Urothelium cell line (cell line): ENCODE measurements at places on chromosomes 11 and 22.
A peak's percentile ranks its signal among the peaks of the same experiment; 100 is the strongest.

- DNase-seq: no peak
Measured at GRCh38 chr11:69667619-69668604, 7.2 kb downstream of the LTO1 start.

GRCh38 chr11:69361466-69361865 lies 67.5 kb downstream of the MYEOV start:
- no peak for DNase-seq

DNA sequence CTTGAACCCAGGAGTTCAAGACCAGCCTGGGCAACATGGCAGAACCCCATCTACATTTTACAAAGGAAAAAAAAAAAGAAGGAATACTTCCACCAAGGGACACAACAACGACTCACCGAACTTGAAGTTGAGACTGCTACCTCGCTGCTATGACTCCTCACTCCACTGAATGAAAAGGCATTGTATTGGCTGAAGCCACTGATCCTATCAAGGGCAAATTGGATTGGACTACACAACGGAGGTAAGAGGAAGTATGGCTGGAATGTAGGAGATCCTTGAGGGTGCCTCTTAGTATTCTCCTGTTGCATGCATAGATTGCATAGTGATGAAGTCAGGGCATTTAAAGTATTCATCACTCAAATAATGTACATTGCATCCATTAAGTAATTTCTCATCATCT lies 97.9 kb downstream of the CWF19L2 start:
- no peak for DNase-seq

- DNase-seq: peak; percentile 44
Measured at GRCh38 chr11:132126973-132127899, 756.8 kb downstream of the NTM start.

- DNase-seq: no peak
Measured at GRCh38 chr11:118226296-118226695, 1.5 kb upstream of the JAML start.

- DNase-seq: peak; percentile 90
Measured at GRCh38 chr11:72482211-72482812, 48.0 kb upstream of the CLPB start.

GRCh38 chr22:40659166-40659565 lies 20.1 kb upstream of the MCHR1 start:
- DNase-seq: no peak

DNA sequence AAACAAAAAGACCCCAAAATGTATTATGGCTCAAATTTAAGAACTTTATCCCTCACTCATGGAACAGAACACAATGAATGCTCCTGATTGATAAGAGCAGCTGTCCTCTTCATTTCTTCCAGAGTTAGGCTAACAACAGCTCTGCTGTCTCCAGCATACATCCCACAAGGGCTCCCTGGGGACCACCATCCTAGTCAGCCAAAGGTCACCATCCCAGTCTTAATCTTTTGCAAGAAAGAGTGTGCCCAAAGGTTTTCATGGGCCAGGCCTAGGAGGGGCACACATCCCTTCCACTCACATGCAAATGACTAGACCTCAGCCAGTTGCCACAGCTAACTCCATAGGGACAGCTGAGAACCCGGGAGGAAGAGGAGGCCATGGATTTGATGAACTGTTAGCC lies 555.3 kb downstream of the BUD13 start:
- no peak for DNase-seq

DNA sequence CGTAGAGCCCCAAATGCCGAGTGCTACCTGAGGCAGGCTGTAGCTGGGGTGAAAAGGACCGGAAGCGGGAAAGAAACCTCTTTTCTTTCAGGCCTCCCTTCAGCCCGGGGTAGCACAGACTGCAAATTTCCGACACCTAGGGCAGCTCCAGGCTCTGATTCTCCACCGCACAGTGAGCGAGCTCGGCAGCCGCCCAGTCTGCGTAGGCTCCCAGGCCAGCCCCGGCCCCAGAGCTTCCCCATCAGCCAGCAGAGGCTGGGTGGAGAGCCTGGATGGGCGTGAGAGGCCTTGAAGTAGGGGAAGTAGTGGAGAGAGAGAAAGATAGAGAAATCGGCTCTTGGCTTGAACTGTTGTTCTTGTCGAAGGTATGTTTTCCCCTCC lies 9.3 kb upstream of the PAX6 start:
- DNase-seq: no peak

GRCh38 chr11:71580057-71581003 lies 2.3 kb downstream of the KRTAP5-11 start:
- DNase-seq: peak; percentile 76

DNA sequence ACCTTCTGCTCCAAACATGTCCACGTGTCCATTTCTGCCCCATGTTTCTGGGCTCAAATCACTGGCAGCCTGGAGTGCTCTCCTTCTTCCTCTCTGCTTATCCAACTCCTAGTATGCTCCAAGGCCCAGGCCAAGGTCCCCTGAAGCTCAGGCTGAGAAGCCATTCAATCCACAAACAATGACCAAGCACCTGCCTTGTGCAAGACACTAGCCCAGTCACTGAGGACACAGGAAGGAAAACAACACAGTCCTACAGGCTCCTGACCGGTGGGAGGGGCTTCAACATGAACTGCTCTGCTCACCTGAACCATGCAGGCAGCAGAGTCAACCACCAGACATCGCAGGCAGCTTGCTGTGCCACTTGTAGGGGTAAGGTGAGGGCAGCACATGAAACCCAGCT lies 93.6 kb downstream of the RPL27A start:
- DNase-seq: no peak

GRCh38 chr11:10996678-10997077 lies 138.8 kb upstream of the ZBED5 start:
- no peak for DNase-seq

GRCh38 chr11:95816037-95816436 lies 25.7 kb downstream of the CEP57 start:
- DNase-seq: no peak

GRCh38 chr11:28338371-28338770 lies 230.2 kb downstream of the METTL15 start:
- no peak for DNase-seq

DNA sequence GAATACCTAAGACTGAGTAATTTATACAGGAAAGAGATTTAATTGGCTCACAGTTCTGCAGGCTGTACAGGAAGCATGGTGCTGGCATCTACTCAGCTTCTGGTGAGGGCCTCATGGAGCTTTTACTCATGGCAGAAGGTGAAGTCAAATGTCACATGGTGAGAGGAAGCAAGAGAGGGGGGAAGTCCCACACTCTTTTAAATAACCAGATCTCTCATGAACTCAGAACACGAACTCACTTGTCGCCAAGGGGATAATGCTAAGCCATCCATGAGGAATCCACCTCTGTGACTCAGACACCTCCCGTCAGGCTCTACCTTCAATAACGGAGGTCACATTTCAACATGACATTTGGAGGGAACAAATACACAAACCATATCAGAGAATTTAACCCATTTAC lies 42.2 kb downstream of the BIRC2 start:
- DNase-seq: no peak

GRCh38 chr11:12577725-12578644 lies 96.2 kb upstream of the TEAD1 start:
- no peak for DNase-seq

- DNase-seq: peak; percentile 68
Measured at GRCh38 chr11:118198370-118198769, 21.9 kb upstream of the SCN2B start.

DNA sequence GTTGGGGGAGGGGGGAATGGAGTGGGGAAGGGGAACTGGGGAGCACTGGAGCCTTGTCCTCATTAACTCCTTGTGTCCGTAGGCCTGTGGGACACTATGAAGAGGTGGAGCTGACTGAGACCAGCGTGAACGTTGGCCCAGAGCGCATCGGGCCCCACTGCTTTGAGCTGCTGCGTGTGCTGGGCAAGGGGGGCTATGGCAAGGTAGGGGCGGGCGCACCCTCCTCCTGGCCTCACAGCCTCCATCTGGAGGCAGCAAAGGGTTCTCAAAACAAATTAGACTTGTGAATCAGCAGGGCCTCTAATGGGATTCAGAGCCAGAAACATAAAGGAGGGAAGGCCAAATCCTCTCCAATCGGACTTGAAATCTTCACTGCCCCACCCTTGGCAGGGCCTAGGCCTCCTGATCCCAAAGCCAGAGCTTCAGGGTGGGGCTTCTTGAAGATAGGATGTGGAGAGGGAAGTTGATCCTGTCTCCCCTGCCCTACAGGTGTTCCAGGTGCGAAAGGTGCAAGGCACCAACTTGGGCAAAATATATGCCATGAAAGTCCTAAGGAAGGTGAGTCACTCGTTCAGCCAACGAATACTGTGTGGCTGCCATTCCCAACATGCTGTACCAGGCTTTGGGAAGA lies 859 bp downstream of the RPS6KB2 start:
- DNase-seq: no peak

- no peak for DNase-seq
Measured at GRCh38 chr11:9132203-9132878, 40.9 kb upstream of the SCUBE2 start.

- no peak for DNase-seq
Measured at GRCh38 chr11:126438272-126438671, 82.8 kb downstream of the ST3GAL4 start.

DNA sequence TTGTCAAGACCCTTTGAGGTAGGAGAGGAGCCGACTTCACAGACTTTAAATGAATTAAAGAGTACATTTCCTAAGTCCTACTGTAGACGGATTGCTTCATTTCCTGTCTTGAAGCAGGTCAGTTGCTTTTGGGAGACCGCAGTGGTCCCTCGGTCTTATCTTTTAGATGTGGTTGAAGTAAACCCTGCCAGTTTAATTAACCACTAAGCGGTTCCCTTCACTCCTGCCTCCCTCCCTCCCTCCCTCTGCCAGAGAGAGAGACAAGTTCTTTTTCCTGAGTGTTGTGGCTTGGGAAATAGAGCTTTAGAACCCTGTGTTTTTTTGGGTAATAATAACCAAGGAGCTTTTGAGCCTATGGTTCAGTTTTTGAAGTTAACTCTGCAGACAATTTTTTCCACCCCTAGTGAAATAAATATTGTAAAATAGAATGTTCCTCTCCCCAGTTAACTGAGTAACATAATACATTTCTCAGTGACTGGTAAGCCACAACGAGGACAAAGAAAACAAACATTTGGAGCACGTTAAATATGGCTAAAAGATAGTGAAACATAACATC lies 147.5 kb downstream of the LDLRAD3 start:
- peak; percentile 11 for DNase-seq

DNA sequence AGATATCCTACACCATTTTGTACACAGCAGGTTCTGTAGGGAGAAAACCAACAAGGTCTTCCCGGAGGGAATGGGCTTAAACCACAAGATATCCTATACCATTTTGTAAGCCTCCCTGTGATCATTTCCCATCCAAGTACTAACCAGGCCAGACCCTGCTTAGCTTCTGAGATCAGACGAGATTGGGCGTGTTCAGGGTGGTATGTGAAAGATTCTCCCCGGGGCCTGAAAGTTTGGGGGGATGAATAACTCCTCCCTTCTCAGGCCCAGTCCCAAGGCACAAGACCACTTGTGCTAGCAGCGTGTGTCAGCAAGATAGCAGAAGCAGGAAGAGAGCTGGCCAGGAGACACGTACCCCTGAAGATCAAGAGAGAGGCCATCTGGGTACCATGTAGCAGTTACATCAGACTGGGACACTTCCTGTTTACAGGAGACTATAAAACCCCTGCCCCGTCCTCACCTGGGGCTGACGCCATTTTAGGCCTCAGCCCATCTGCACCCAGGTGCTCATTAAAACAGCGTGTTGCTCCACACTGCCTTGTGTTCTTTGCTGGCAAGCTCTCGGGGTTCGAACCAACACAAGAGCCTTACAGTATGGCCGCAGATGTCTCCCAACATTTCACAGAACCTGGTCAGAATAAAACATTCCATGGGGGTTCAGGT lies 17.3 kb downstream of the MIF start:
- no peak for DNase-seq

- no peak for DNase-seq
Measured at GRCh38 chr11:117550466-117550865, 222.8 kb downstream of the CEP164 start.

DNA sequence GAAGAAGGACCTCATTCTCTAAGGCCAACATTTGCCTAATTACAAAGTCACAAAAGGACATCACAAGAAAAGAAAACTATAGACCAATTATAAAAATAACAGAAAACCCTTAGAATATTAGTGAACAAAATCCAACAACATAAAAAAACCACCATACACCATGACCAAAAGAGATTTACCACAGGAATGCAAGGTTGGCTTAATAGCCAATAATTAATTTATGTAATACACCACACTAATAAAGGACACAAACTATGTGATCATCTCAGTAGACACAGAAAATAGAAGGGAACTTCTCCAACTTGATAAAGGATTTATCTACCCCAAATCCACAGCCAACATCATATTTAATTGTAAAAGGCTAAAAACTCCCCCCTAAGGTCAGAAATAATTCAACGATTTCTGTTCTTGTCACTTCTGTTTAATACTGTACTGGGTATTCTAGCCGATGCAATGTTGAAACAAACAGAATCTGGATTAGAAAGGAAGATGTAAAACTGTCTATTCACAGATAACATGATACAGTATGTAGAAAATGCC lies 24.9 kb downstream of the CLTCL1 start:
- no peak for DNase-seq

DNA sequence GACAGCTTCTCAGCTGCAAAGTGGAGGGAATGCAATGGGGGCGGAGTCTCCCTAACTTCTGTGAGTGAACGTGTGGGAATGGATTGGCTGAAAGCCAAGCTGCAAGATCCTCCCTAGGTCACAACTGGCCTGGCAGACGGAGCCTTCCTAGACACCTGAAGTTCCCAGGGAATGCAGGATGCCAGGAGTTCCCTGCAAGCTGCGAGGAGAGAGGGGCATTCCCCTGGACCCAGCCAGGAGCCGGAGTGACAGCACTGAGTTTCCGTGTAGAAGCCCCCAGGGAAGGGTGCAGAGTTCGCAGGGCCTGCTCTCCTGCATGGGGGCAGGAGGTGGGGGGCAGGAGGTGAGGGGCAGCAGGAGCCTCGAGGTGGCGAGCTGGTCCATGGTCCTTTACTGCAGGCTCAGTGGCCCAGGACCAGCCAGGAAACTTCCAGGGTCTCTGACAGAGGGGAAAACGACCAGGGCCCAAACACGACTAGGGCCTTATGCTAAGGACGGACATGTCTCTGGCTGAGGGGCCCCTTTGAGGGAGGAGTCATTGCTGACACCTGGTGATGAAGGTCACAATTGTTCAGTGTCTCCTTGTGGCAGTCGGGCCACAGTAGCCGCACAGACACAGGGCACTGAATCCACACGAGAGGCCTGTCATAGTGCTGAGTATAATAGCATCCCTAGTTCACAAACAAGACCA lies 141.4 kb downstream of the FBXO7 start:
- no peak for DNase-seq

DNA sequence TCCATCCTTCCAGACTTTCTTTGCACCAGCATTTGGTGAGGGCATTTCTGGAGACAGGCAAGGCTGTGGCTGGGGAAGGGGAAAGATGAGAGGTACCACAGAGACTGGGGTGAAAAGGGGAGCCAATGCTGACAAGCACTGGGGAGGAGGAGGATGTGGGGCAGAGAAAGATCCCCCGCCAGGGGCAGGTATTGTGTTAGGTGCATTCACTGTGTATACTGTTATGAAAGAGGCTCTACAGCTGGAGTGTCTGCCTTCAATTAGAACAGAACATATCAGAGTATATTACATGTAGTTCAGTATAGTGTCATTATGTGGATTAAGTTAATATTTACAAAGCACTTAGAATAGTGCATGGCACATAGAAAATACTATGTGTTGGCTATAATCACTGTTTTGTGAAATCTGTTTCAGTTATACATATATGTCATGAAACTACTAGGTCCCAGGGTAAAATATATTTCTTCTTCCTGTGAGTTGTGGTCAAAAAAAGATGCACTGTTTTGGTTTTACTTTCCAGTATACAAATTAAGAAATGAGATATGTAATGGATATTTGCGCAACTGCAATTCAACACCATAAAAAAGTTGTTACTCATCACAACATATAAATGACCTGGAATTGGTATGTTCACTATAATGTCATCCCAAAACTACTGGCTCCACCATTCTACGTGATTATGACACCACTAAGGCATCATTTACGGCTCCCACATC lies 8.4 kb downstream of the MSANTD2 start:
- DNase-seq: no peak
